ENCODE measurements at places on chromosomes 16 and 17. TPM values are rescaled to one million over a fixed set of nuclear protein-coding genes. Genes with fewer than 3 reads are reported as not detected.

CEP95 gene
- 64.1 TPM for total RNA-seq

TBC1D3H gene
- total RNA-seq, result not detected

ZNF597 gene
- 2.2 TPM for total RNA-seq

NAT9 gene
- 67.7 TPM for total RNA-seq

IL34 gene
- total RNA-seq, result 0.16 TPM

LAT gene
- 6.2 TPM for total RNA-seq

TNP2 gene
- total RNA-seq, result not detected

SLC5A11 gene
- not detected for total RNA-seq

CCL4L2 gene
- not detected for total RNA-seq

APOBR gene
- not detected for total RNA-seq

- DNase-seq, result no peak
Observed at GRCh38 chr17:80805032-80805751, 186.4 kb upstream of the CHMP6 start.

DNA sequence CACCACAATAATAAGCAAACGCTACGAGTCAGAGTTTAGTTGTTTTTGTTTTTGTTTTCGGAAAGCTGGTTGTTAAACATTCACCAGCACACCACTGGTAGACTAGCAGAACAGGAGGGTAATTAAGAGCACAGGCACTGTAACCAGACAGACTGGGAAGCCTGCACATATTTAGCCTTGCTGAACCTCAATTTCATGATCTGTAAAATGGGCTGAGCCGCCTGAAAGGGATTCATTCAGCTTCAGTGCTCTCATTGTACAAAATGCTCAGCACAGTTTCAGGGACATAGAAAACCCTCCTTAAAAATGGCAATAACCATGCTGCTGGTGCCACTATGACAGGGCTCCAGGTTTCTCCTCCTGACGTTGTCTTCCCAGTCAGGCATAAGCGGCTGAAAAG is 66.4 kb downstream of the TMEM114 start:
- DNase-seq, result no peak

GRCh38 chr17:78117027-78117981 is 11.3 kb downstream of the TMC6 start:
- DNase-seq, result no peak

DNA sequence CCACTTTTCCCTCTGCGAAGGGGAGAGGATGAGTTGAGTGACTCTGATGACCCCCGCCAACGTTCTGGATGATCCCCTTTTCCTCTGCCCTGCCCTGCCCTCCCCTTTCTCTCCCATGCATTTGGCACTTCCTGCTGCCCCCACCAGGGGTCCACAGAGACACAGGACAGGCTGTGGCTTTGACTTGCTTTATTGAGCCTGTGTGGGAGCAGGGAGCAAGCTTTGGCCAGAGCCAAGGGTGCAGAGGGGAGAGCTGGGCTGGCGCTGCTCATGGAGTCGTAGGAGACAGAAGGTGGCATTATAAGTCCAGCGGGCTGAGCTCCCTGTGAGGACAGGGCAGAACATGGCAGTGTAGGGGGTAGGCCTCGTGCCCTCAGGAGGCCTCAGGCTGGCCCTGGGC is 1.6 kb downstream of the PPY start:
- DNase-seq, result peak; percentile 69

GRCh38 chr17:64662774-64663367 is 764 bp upstream of the SMURF2 start:
- no peak for DNase-seq

DNA sequence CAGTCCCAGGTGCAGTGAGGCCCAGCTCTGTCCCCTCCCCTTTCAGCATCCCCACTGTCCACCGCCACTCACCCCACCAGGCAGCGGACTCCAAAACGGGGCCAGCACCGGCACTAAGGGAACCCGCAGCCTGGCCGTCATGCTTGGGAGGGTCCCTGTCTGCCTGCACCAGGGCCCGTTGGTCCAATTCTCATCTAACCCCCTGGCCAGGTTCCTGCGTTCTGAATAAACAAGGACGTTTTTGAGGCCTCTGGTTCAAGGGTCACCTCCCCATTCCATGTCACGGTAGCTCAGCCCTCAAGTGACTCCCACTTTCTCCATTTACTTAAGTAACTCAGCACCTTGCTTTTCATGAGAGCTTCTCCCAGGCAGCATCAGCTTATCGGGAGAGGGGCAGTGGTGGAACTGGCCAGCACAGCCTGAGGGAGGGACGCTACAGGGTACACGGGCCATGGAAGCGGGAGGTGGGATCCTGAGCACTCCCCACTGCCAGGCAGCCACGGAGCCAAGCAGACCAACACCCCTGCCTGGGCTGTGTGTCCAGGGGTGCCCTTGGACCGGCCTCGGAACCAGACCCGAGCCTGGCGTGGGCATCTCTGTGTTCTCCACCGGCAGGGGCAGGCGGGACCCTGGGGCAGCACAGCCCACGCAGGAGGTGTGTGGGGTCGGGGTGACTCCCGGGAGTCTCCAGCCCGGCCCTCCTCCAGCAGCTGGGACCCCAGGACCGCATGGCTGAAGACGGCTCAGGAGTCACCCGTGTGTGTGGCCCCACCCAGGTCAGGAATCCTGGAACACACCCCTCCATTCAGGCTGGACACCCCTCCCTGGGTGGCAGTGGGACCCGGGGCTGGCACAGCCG is 74.9 kb upstream of the GNG13 start:
- DNase-seq, result no peak

DNA sequence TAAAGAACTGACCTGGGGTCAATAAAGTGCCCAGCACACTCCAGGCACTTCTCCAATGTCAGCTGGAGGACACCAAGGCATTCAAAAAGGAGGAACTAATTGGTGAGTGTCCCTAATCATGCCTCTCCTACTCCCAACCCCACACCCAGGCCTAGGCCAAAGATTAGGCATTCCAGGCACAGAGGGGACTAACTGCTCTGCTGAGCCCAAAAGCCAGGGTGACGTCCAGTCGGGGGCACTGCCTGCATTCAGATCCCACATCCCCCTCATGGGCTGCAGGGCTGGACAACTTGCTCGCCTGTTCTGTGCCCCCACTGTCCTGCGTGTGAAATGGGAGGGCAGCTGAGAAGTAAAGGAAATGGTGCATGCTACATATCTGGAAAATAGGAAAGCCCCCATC is 115.4 kb downstream of the DYNLRB2 start:
- no peak for DNase-seq

GRCh38 chr17:54194268-54194667 is 371.5 kb downstream of the KIF2B start:
- DNase-seq, result no peak

DNA sequence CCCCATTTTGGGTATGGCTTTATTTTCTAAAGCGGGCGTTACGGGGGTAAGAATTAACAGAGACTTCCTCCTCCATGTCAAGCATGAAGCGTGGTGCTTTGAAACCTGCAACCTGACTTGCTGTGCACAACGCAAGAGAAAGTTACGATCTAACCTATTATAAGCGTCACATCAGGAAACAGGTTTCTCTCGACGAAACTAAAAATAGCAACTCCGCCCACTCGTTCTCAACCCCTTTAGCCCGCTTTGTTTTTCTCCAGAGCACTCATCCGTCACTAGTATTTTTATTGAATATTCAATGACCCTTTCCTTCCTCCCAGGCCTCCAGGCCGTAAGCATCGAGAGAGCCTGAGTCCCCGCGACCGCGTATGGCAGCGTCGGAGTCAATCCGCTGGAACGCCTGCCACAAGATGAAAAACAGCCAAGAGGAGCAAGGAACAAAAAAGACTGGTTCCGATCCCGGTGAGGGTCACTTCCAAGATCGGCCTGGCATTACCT is 555 bp downstream of the NUP88 start:
- no peak for DNase-seq

DNA sequence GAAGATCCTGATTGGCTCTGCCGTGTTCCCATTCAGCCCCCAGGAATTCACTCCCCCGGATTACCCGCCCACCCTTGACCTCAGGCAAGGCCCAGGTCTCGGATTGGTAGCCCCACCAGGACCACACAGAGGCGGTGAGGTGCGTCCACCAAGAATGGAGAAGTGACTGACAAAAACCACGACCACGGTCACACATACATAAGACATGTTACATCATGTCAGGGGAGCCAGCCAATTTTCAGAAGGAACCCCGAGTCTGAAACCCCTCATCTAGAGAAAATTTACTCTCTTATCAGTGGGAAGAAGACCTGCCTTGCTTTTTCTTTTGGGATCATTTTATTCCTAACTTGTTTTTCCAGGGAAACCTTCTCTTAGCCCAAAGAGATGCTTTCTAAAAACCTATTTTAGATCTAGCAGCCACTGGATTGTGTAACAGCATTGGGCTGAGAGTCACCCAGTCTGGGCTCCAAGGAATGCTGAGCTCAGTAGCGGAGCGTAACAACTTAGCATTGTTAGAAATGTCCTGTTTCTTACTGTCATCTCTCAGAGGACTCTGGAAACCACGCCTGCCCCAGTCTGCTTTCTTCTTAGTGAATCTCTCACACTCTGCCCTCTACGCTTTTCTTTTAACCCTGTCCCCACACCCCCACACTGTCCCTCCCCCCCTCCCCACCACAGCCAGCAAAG is 164.1 kb downstream of the CMIP start:
- DNase-seq, result no peak

DNA sequence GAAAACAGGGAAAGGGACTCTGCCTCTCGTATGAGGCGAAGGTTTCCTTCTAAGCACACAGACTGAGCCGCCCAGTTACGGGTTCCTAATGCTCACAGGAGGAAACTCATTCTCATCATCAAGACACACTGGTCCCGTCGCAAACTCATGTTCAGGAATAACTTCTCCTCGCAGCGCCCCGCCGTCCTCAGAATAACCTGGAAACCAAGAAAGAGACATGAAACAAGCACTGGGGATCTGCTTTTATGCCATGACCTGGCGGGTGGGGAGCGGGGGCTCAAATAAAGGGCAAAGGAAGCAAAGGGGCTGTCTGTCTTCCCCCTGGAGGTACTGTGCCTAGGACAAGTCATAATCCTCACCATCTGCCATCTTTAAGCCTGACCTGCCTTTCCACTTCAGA is 31.3 kb downstream of the WIPI1 start:
- DNase-seq, result no peak

DNA sequence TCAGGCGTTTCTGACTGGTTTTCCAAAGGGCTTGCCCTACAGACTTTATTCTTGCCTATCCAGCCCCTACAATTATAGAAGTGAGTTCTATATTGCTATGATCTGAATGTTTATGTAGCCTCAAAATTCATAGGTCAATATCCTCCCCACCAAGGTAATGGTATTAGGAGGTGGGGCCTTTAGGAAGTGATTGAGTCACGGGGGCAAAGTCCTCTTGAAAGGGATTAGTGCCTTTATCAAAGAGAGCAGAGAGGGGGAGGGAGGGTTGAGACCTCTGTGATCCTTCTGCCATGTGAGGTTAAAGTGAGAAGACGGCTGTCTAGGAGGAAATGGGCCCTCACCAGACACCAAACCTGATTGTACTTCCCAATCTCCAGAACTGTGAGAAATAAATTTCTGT is 931 bp upstream of the CPHXL start:
- DNase-seq, result no peak

DNA sequence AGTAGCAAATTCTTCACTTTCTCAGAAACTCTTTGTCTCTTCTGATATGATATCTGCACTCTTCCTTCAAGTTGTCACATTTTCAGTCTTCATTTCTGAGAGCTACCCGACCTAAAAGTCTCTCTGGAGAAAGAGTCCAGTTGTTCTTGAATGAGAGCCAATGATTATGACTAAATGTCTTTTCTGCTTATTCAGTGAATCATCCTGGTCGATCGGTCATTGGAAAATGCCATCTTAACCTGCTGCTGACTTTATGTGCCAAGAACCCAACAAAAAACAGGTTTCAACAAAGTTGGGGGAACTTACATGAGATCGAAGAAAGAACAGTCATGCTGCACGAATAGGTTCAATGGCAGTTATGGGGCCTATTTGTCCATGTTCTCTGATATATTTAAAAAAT is 15.9 kb downstream of the SOX9 start:
- no peak for DNase-seq

- DNase-seq, result no peak
Observed at GRCh38 chr17:16294560-16294959, 58.7 kb downstream of the CENPV start.

- no peak for DNase-seq
Observed at GRCh38 chr17:5557485-5557884, 26.8 kb downstream of the NLRP1 start.

DNA sequence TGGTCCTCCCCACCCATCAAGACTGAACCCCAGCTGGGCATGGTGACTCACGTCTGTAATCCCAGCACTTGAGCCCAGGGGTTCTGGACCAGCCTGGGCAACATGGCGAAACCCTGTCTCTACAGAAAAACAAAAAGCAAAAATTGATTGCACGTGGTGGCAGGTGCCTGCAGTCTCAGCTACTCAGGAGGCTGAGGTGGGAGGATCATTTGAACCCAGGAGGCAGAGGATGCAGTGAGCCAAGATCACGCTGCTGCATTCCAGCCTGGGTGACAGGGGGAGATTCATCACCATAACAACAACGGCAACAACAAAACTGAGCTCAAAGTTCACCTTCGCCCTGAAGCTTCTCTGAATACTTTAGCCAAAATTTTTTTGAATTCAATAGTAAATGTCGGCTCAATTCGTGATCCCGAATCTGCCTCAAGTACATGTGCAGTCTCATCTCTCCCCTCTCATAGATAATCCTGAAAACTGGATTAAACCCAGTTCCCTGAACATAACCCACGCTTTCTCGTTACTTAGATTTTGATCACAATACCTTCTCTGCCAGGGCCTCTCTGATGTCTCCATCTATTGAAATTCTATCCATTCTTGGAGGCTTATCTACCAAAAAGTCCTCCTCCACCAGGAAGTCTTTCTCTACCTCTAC is 13.5 kb upstream of the MYH10 start:
- no peak for DNase-seq

GRCh38 chr16:1105888-1106620 is 10.0 kb upstream of the C1QTNF8 start:
- peak; percentile 76 for DNase-seq

- DNase-seq, result no peak
Observed at GRCh38 chr17:33366960-33367359, 73.9 kb upstream of the ASIC2 start.

GRCh38 chr17:39716073-39716818 is 14.1 kb downstream of the MIEN1 start:
- no peak for DNase-seq

GRCh38 chr16:86874141-86874540 is 295.8 kb downstream of the FOXL1 start:
- peak; percentile 48 for DNase-seq

DNA sequence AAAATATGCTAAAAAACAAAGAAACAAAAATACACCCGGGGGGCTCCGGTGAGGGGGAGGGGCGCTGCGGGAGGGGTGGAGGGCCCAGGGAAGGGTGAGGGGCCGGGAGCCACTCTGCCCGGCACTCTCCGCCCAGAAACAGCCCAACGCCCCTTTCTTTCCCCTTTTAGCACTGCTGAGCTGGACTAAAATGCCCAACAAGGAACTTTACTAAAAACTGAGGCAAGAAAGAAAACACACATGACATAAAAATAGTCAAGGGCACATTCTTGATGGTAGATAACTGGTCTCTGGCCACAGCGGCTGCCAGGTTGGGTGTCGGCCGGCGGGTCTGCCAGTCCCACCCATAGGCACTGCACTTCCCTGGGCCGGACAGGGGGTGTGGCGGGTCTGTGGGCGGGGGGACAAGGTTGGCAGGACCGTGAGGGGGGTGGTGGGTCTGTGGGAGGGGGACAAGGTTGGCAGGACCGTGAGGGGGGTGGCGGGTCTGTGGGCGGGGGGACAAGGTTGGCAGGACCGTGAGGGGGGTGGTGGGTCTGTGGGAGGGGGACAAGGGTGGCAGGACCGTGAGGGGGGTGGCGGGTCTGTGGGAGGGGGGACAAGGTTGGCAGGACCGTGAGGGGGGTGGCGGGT is 20.9 kb downstream of the METRNL start:
- DNase-seq, result no peak

Data from neural crest cell (in vitro differentiated cells).